ENCODE measurements at places on chromosomes 3 and 15.
A peak's percentile ranks its signal among the peaks of the same experiment; 100 is the strongest.

GRCh38 chr3:183527428-183528379 lies 27.8 kb downstream of the KLHL6 start:
- DNase-seq = no peak

GRCh38 chr3:72587282-72587681 lies 261.0 kb downstream of the SHQ1 start:
- DNase-seq = no peak

DNA sequence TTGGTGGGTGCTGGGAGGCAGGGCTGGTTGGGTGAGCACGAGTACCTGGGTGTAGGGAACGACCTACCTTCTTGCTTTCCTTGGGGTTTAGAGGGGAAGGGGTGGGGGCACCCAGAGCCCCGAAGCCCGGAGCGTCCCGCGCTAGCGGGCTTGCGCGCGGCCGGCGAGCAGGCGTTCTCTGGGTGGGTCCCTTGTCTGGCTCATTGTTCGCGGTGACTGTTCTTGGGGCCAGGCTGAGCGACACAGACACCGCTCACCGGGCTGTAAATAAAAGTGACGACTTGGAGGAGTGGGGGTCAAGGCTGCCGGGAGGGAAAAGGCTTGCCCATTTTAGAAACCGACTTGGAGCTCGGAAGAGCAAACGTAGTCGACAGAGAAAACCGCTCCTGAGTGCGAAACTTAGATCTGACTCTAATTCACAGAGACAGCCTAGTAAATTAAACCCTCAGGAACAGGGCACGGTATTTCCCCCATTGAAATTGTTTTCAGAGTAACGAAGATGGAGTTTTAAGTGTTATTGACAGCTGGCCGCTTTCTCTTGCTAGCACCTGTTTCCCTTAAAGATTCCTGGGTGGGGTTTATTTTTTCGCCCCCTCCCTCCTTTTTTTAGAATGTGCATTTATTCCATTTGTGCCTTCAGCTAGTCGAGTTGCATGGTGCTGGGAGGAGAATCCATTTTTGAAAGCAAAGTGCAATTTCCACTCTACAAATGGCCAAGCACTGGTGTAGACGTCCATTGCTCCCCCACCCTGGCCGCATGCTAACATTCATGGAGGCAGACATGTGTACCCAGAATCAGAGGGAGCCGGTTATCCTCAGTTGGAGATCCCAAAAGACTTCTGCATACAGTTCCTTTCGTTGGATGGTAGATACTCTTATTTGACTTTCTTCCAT lies 532.1 kb upstream of the SEMA6D start:
- no peak for DNase-seq

GRCh38 chr3:169104972-169105371 lies 558.5 kb downstream of the MECOM start:
- no peak for DNase-seq

DNA sequence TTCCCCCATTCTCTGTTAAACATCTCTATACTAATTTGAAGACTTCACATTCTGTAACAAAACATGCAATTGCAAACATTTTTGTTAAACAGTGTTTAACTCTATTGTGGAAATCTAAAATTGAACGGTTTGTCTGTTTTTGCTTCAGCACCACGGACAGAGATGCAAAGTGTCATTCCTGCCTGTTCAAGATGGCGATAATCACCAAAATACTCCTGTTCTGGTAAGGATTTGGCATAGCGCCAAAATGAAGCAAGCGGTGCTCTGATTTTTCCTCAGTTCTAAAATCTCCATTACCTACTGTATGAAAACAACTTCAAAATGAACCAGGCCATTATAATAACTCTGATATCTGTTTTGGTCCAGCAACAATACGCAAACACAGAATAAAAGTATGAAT lies 129.7 kb upstream of the TUSC7 start:
- no peak for DNase-seq

- no peak for DNase-seq
These were observed 792.3 kb downstream of the DIPK2A start for GRCh38 chr3:144763878-144764454.

DNA sequence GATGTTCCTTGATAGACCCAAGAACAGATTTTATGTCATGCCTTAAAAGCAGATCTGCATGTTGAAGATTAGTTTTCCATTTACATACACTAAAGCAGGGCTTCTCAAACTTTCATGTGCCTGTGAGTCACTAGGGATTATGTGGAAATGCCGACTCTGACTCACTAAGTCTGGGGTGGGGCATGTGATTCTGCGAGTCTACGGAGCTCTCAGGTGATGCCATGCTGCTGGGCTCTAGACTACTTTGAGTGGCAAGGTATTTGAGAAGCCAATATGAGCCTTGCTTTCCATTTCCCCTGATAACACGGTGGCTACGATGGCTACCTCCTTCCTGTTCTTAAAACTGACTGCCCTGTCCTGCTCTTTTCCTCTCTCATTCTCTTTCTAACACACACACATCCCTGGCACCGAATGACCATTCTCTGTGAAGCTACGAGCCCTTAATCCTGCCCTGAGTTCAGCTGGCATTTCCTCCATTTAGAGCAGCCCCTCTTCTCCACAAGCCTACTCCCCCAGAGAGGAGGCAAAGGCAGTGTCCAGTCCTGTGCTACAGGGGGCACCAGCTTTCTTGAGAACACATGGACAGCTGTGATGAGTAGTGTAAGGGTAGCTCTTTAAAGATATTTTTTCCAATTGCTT lies 39.7 kb upstream of the PYGO1 start:
- peak; percentile 20 for DNase-seq

DNA sequence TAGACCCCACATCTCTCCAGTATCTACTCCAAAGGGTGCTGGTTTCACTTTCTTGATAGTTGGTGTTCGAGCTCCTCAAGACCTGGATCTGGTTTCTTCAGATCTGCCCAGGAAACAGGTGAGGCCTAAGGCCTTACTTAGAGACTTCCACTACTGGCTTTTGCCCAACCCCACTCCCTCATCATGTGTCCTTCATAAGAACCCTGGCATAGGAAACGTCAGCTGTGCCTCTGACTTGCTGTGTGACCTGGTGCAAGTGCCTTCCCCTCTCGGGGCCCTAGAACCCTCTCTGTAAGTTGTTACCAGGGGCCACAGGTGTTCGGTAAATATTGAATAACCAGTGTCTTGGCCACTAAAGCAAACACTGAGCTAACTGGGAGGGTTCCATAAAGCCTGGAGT lies 3.9 kb downstream of the OXTR start:
- no peak for DNase-seq

DNA sequence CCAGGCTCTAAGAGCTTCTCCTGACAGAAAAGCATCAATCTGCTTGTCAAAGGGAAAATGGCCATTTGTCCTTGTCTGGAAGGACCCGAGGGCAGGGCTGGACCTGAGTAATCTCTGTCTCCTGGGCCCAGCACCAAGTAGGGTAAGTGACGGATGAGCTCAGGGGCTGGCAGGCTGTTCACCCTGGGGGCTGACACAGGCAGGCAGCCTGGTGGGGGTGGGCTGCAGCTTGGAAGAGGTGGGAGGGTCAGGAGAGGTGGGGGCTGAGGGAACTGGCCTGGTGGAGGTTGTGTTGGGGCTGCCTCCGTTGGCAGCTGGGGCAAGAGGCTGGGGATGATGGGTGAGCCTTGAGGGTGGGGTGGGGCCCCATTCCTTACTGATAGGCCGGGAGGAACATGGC lies 42.3 kb upstream of the ADPGK start:
- no peak for DNase-seq

DNA sequence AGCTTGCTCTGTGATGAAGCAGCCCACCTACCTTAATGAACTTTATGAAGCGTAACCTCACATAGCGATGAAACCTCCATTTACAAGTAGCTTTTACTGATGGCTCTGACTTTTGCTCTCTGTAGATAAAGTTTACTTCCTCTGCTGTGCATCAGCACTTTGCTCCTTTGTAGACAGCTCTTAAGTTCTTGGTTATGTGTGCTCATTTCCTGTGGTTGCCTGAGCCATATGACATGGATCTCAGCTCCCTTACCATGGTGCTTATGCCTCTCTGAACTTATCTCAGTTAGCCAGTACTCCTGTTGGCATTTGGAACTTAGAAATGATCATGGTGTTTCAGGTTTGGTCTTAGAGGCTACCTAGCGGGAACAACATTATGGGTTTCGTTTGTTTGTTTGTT lies 7.8 kb downstream of the MFSD1 start:
- no peak for DNase-seq

DNA sequence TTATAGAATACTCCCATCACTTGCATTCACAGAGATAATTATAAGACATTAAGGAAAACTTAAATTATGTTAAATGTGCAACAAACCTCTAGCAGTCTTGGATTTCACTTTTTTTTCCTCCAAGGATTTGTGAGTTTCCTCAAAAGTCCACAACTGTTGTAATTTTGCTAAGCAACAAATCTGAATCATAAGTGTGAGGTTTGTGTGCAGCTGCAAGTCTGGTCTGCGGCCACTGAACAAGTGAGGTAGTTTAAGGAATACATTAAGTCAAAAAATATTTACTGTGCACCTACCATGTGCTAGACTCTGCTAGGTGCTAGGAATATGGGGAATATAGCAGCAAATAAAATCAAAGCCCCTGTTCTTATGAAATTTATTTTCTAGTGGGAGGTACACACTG lies 70.2 kb downstream of the LRRC28 start:
- DNase-seq = no peak

- DNase-seq = no peak
These were observed 5.2 kb downstream of the GLCE start for GRCh38 chr15:69165637-69166025.

- DNase-seq = no peak
These were observed 1.5 kb downstream of the FSTL1 start for GRCh38 chr3:120449251-120449650.

DNA sequence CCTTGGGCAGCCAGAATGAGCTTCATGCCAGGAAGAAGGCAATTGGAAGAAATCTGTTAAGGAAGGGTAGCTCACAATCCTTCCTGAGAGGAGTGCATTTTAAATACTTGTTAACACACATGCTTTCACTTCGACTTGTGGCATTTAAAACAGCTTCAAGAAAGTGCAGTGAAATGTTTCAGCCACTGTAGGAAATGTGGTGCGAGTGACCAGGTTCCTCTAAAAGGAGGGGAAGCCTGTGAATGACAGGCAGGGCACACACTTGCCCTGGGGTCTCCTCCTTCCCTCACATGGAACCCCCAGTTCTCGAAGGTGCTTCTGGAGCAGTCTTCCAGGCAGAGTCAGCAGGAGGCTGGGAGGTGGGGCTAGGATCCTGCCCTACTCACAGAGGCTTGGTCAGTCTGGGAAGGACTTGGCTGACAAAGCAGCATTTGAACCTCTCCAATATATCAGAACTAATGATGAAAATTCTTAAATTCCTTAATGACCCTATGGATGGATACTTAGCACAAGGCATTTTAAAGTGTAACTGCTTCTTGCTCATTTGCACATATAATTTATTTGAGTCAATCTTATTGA lies 358.6 kb downstream of the CHST2 start:
- DNase-seq = no peak

DNA sequence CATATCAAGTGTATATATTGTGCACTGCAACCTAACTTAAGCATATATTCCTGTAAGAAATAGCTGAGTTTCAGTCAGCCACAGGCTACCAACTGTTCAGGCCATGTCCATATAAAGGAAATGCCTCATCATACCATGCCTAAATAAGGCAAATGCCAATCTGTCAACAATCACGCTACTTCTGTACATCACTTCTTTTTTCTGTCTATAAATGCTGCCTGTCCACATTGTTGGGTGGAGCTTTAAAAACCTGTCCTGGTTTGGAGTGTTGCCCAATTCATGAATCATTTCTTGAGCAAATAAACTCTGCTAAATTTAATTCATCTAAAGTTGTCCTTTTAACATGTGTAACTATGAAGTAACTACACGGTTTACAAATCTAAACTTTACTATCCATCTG lies 1091.9 kb downstream of the NSUN3 start:
- no peak for DNase-seq

DNA sequence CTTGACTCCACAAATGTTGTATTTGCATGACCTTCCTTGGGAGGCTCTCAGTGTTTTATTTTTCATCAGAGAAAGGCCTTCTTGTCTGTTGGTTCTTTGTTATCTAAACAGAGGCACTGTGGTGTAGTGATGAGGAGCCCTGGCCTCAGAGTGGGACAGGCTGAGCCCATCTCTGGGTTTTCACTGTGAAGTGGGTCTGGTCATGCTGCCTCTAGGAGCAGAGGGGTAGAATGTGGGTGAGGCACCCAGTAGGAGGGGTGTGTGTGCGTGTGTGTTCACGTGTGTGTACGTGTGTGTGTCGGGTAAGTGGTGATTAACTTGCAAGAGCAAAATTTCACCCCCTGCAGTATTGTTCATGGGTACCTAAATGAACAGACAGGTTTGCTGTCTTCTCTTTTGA lies 14.4 kb downstream of the KLF13 start:
- DNase-seq = no peak

GRCh38 chr3:29176501-29176900 lies 104.4 kb upstream of the RBMS3 start:
- no peak for DNase-seq

DNA sequence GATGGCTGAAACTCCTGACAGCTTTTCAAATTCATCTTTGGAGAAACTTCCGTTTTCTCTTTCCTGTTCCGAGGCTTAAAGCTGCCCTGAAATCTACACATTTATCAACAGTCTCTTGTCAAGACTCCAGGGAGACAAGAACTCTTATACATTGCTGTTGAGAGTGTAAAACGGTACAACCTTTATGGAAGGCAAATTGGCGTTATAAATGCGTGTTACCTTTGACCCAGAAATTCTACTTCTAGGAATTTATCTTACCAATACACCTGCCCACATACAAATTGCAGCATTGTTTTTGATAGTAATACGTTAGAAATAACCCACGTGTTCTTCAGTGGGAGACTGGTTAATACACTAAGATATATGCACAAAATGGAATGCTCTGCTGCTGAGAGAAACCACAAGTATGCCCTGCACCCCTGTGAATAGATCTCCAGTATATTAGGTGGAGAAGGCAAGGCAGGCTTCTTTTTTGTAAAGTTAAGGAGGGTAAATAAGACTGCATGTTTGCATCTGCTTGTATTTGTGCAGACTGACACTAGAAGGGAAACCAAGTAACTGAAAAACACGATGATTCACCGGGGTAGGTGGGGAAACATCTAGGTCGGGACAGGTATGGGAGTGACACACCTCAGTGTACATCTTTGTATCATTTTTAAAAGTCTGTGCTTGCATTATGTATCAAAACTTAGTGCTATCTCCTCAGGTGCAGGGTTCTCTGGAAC lies 97.5 kb downstream of the IGF1R start:
- no peak for DNase-seq

GRCh38 chr3:150623945-150624344 lies 20.8 kb downstream of the SELENOT start:
- DNase-seq = no peak

- DNase-seq = no peak
These were observed 111.6 kb downstream of the KBTBD8 start for GRCh38 chr3:67109651-67110204.

Data from GOT3 (cell line).